Muscle of leg (tissue), 16 donors: ENCODE measurements at places on chromosomes 1 and 21. TPM values are rescaled to one million over a fixed set of nuclear protein-coding genes. Genes with fewer than 3 reads are reported as not detected.

The MARCKSL1 gene
- 50.1 TPM for total RNA-seq

The S100A9 gene
- total RNA-seq: 17.8 TPM

The CA6 gene
- total RNA-seq: not detected

The PRKAA2 gene
- 27.5 TPM for total RNA-seq

The SYT6 gene
- 0.40 TPM for total RNA-seq

The RGS18 gene
- 1.1 TPM for total RNA-seq

The EPS8L3 gene
- not detected for total RNA-seq

The CHML gene
- 11.8 TPM for total RNA-seq

The FCAMR gene
- not detected for total RNA-seq

The C1orf52 gene
- 21.5 TPM for total RNA-seq

The BECN2 gene
- total RNA-seq: 0.09 TPM

The C1orf87 gene
- total RNA-seq: 0.71 TPM

The FLG2 gene
- not detected for total RNA-seq

The SELENBP1 gene
- total RNA-seq: 31.2 TPM

The ALPL gene
- 1.2 TPM for total RNA-seq

The PCP4 gene
- total RNA-seq: 1.2 TPM

The TRPM2 gene
- 0.89 TPM for total RNA-seq

The SERTAD4 gene
- 6.3 TPM for total RNA-seq

The LCK gene
- 0.62 TPM for total RNA-seq

The CRB1 gene
- total RNA-seq: 0.44 TPM

The LCE1A gene
- total RNA-seq: not detected

The FGR gene
- total RNA-seq: 1.4 TPM

The UBE2U gene
- total RNA-seq: not detected

The FOXE3 gene
- total RNA-seq: not detected

The ADAMTS1 gene
- total RNA-seq: 13.4 TPM
